ENCODE measurements at places on chromosomes 4 and X. TPM values are rescaled to one million over a fixed set of nuclear protein-coding genes. Genes with fewer than 3 reads are reported as not detected.

GRCh38 chr4:128802680-128803628, 6.5 kb upstream of the JADE1 start:
- no peak for DNase-seq

DNA sequence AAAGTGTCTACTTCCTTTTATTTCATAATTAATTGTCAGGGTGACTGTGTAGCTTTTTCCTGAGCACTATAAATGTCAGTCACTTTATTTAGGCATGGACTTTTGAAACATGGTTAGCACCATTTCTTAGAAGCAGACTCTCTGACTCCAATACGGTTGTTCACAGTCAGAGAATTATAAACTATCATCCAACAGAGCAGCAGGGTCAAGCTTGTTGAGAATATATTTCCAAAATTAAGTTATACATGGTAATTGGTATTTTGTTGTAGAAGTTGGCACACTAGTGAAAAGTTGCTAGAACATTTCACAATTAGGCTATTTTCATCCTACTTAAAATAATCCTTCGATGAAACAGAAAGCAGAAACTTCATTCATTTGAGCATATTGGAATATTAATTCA, 1155.5 kb upstream of the IGFBP7 start:
- no peak for DNase-seq

GRCh38 chr4:25320336-25320735, 7.8 kb downstream of the ZCCHC4 start:
- DNase-seq, result no peak

- peak; percentile 26 for DNase-seq
These were observed 121.9 kb downstream of the RBMX2 start for GRCh38 chrX:130523460-130524394.

DNA sequence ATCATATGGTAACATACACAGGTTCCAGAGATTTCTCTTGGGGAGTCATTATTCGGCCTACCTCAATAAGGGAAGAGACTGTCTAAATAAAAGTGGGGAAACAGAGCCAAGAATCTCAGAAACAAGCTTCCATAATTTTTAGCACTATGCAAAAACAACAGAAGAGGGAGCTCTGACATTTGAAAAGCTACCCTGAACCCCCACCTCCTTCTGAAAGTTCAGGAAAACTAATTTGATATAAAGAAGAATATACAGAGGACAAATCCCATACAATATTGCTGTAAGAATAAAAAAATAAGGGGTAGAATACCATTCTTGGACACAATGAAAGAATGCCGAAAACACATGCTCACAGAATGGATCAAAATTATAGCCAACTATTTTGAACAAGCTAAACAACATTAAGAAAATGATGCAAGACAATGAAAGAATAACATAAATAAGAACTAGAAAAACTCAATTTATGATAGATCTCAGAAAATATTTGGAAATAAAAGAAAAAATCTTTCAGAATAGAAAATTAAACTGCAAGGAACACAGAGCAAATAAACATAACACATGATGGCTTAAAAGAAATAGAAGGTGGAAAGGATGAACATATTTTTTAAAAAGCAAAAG, 14.4 kb upstream of the ZNF41 start:
- DNase-seq, result no peak

Gene SHROOM3
- 24.1 TPM for total RNA-seq

Gene ABLIM2
- 2.2 TPM for total RNA-seq

Gene PRIMPOL
- 43.5 TPM for total RNA-seq
